Activated CD8-positive, alpha-beta T cell treated with anti-CD3 and anti-CD28 coated beads for 36 hours (primary cell): ENCODE measurements at places on chromosomes 1 and 21. TPM values are rescaled to one million over a fixed set of nuclear protein-coding genes. Genes with fewer than 3 reads are reported as not detected.

- peaks cover 1% of the 10 kb centered on the region for H3K4me1 ChIP-seq
- H3K27ac ChIP-seq = no peak overlapping the region
- H3K4me3 ChIP-seq = no peak overlapping the region
- peaks cover 1% of the 10 kb centered on the region for H3K36me3 ChIP-seq
- no peaks in the 10 kb centered on the region for H3K27me3 ChIP-seq
- no peak for DNase-seq
Measured at GRCh38 chr1:247175458-247175857, 3.6 kb upstream of the ZNF124 start.

GRCh38 chr21:37915941-37916309 is 332 bp downstream of the KCNJ6 start:
- H3K27ac ChIP-seq = no peak overlapping the region
- H3K36me3 ChIP-seq = no peaks in the 10 kb centered on the region
- DNase-seq = no peak
- H3K4me1 ChIP-seq = peaks cover 4% of the 10 kb centered on the region

OLIG2 gene
- total RNA-seq = not detected

NBPF3 gene
- total RNA-seq = 7.9 TPM

- no peaks in the 10 kb centered on the region for H3K27me3 ChIP-seq
- no peaks in the 10 kb centered on the region for H3K4me1 ChIP-seq
- H3K36me3 ChIP-seq = no peaks in the 10 kb centered on the region
- no peak overlapping the region for H3K4me3 ChIP-seq
- no peak overlapping the region for H3K27ac ChIP-seq
Measured at GRCh38 chr1:79259390-79260336, 253.1 kb upstream of the ADGRL4 start.

GRCh38 chr1:58783993-58784757 is at the start of gene JUN:
Gene JUN, minus strand, starts transcription at chr1:58784047. Its CDS starts 977 bp downstream, at chr1:58783070.
- H3K27ac ChIP-seq = peak within 1 kb of the TSS; percentile 97
- peak within 1 kb of the TSS; percentile 86 for H3K4me3 ChIP-seq
- DNase-seq = peak; percentile 99
- no peaks in the 10 kb centered on the region for H3K27me3 ChIP-seq
- peaks cover 14% of the 10 kb centered on the region for H3K4me1 ChIP-seq

FAM78B gene
- total RNA-seq = not detected

GRCh38 chr1:14946684-14947238 is 206.8 kb upstream of the TMEM51 start:
- H3K4me3 ChIP-seq = no peak overlapping the region
- no peak for DNase-seq
- no peaks in the 10 kb centered on the region for H3K4me1 ChIP-seq
- no peak overlapping the region for H3K27ac ChIP-seq
- no peaks in the 10 kb centered on the region for H3K27me3 ChIP-seq

- DNase-seq = peak; percentile 18
- no peaks in the 10 kb centered on the region for H3K36me3 ChIP-seq
- no peak within 1 kb of the TSS for H3K27ac ChIP-seq
Measured at GRCh38 chr1:201946224-201946908, at the start of gene LMOD1. Gene LMOD1, minus strand, starts transcription at chr1:201946548. Its CDS starts 208 bp downstream, at chr1:201946340.

GRCh38 chr1:76705560-76705959 is 161.7 kb upstream of the ST6GALNAC5 start:
- H3K4me1 ChIP-seq = no peaks in the 10 kb centered on the region
- peaks cover 5% of the 10 kb centered on the region for H3K27me3 ChIP-seq
- no peak for DNase-seq
- no peak overlapping the region for H3K27ac ChIP-seq
- H3K36me3 ChIP-seq = no peaks in the 10 kb centered on the region
- no peak overlapping the region for H3K4me3 ChIP-seq

DNA sequence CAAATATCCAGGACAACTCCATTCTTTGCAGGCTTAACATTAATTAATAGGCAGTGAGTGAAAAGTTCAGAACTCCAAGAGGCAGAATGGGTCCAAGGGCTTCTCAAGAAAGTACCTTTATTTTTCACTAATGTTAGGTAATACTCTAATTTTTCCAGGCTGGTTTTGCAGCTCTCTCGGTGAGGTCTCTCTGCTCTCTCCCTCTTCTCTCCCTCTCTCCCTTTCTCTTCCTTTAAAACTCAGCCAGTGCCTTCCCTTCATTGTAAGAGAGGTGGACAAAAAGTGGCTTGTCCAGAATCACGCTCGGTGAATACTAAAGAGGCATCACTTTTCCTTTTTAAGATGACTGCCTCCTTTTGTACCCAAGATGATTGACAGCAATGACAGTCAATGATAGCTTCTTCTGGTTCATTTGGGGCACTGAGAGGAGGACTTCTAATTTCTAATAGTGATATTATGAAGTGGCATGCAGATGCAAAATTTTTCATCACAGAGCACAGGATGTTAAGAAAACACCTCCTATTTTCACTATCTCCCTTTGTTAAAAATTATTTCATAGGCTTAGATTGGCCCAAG is 1.3 kb upstream of the CHI3L1 start:
- H3K36me3 ChIP-seq = no peaks in the 10 kb centered on the region
- peaks cover 4% of the 10 kb centered on the region for H3K4me1 ChIP-seq
- no peak for DNase-seq

DNA sequence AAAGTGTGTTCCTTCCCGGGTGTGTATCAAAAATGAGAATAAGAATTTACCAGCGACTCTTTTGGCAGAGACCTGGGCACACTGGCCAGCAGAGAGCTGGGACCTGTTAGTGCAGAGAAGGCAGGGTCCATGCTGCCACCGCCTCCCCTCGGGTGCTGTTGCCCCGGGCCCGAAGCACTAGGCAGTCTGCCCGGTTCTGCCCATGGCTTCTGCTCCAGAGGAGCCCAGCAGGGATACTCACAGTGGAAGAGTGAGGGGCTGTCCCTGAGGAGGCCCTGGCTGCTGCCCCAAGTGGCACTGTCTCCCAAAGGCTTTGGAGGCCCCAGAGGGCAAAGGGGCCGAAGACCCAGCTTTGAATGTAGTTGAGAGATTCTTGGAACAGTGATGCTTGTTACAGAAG is 80.5 kb downstream of the MIS18A start:
- H3K36me3 ChIP-seq = no peaks in the 10 kb centered on the region
- peaks cover 2% of the 10 kb centered on the region for H3K27me3 ChIP-seq
- H3K4me1 ChIP-seq = no peaks in the 10 kb centered on the region
- DNase-seq = no peak
- H3K27ac ChIP-seq = no peak overlapping the region

DNA sequence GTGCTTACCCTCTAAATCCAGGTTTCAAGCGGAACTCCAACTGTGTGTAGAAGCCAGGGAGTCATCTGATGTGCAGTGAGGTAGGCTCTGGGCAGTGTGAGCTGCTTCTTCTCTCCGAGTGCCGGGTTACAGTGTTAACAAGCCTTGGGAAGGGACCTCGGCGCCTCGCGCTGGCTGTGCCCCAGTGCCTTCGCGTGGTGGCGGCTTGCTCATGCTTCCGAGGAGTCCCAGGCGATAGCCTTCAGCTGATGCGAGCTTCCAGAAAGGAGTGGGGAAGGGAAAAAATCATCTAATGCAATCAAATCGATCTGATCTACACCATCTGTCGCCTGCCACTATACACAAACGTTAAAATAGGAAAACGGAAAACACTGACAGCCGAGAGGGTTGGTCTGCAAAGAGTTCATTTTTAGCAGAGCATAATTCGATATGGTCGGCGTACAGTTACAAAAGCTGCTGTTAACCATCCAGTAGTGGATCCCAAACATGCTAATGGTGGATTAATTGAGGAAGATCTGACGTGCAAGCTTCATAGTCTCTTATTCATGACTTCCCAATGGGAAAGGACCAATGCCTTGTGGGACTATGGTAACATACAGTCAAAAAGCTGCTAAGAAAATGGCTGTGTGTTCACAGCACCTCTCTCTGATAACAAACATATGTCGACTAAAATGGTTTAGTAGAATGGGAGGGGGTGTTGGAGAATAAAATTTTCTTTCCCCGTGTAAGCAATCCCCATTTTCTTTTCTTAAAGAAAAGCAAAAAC is 128.7 kb upstream of the DPYD start:
- peaks cover 34% of the 10 kb centered on the region for H3K4me1 ChIP-seq
- H3K27me3 ChIP-seq = peaks cover 69% of the 10 kb centered on the region
- H3K36me3 ChIP-seq = no peaks in the 10 kb centered on the region
- H3K27ac ChIP-seq = no peak overlapping the region
- DNase-seq = peak; percentile 17

GUCA2B gene
- not detected for total RNA-seq

DNA sequence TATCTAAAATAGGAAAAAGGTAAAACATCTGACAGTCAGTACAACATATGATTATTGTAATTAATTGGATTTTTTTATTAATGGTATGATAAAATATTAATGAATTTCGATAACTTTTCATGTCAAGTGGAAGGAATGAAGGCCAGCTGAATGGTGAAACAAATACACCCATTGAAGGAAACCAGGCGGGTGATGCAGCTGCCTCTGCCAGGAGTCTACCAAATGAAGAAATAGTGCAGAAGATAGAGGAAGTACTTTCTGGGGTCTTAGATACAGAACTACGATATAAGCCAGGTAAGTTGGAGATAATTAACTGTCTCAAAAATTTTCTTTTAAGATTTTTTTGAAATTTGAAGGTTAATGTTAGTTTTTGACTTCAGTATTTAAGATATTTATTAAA is 3.2 kb downstream of the SON start:
- H3K4me3 ChIP-seq = no peak overlapping the region
- no peak for DNase-seq
- peaks cover 30% of the 10 kb centered on the region for H3K4me1 ChIP-seq
- H3K27me3 ChIP-seq = no peaks in the 10 kb centered on the region
- peaks cover 55% of the 10 kb centered on the region for H3K36me3 ChIP-seq
- peak overlapping the region; percentile 78 for H3K27ac ChIP-seq

FBXO2 gene
- 1.9 TPM for total RNA-seq

DNA sequence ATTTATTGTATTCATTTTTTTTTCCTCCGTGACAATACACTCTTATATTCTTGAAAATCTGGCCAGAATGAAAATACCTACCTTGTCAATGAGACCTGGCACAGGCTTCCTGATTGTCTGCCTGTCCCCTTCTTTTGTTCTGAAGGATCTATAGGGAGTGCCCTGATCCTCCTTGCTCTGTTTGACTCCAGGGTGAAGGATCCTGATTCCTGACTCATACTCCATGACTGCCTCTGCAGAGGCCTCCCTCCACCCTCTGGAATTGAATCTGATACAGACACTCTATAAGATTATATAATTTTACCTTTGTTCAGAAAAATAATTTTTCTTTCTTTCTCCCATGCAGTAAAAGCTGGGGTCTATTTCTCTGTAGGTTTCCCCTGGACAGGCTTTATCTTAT is 116.2 kb downstream of the HMCN1 start:
- no peak for DNase-seq
- no peak overlapping the region for H3K4me3 ChIP-seq
- peaks cover 3% of the 10 kb centered on the region for H3K27me3 ChIP-seq
- no peak overlapping the region for H3K27ac ChIP-seq

C21orf58 gene
- total RNA-seq = 25.2 TPM

RHBDL2 gene
- not detected for total RNA-seq

DNA sequence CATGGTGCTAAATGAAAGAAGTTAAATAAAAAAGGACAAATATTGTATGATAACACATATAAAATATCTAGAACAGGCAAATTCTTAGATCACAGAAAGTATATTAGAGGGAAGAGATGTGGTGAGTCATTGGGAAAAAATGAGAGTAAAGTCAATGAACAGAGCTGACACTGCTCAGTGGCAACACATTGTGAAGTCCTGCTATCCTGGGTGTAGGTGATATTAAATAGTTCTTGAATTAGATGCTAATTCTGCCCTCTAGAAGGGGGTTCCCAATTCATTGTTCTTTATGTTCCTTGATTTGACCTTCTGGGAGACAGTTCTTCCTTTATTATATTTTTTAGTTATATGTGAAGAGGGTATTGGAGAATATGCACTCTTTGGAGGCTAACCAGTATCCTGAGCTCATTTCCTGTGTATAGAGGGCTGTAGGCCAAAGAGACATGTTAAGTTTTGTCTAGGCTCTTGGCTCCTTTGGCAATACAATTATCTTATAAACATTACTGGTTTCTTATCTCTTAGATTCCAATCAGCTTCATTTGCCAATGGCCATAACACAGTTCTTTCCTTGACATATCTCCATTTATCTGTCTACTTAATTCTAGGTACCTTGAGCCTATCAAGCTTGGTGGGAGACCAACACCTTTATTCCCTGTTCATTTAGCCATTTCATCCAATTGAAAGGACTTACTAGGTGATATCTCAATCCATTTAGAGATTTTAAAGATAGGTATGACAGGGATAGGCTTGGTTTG is 6.6 kb upstream of the SLC35A3 start:
- H3K27me3 ChIP-seq = no peaks in the 10 kb centered on the region
- H3K4me1 ChIP-seq = no peaks in the 10 kb centered on the region
- no peaks in the 10 kb centered on the region for H3K36me3 ChIP-seq
- H3K27ac ChIP-seq = no peak overlapping the region
- H3K4me3 ChIP-seq = no peak overlapping the region

DNA sequence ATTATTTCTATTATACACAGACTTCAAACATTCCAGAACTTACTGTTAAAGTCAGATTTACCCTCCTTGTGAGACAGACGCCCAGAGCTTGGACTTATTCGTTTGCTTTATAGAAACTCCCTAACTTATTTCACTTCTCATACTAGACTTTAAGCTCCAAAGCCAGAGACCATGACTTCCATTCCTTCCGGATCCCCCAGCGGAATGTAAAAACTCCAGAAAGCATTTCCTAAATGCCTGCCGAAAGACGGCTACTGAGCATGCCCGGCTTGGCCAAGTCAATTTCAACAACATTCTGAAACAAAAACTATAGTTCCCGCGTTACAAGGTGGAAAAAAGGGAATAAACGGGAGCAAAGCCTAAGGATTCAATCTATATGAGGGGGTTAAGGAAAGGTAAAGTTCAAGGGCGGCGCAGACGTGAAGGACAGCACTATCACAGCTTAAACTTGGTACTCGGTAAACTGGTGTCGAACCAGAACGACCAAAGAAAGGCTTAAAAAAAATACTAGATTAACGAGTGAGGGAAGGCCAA is 1.1 kb downstream of the USP48 start:
- H3K4me1 ChIP-seq = peaks cover 31% of the 10 kb centered on the region
- H3K27me3 ChIP-seq = no peaks in the 10 kb centered on the region
- no peak for DNase-seq
- H3K36me3 ChIP-seq = peaks cover 19% of the 10 kb centered on the region
- H3K4me3 ChIP-seq = peak overlapping the region; percentile 90
- H3K27ac ChIP-seq = peak overlapping the region; percentile 100

- H3K27ac ChIP-seq = peak overlapping the region; percentile 94
- H3K27me3 ChIP-seq = peaks cover 2% of the 10 kb centered on the region
- peaks cover 23% of the 10 kb centered on the region for H3K36me3 ChIP-seq
- peaks cover 51% of the 10 kb centered on the region for H3K4me1 ChIP-seq
- no peak for DNase-seq
Measured at GRCh38 chr1:89995598-89996449, 914 bp downstream of the ZNF326 start.

- no peaks in the 10 kb centered on the region for H3K36me3 ChIP-seq
- H3K27ac ChIP-seq = no peak overlapping the region
- H3K4me1 ChIP-seq = peaks cover 7% of the 10 kb centered on the region
- no peaks in the 10 kb centered on the region for H3K27me3 ChIP-seq
Measured at GRCh38 chr1:42736152-42736551, 3.9 kb downstream of the CLDN19 start.

FAAH gene
- 4.7 TPM for total RNA-seq

- peak; percentile 85 for DNase-seq
- H3K36me3 ChIP-seq = no peaks in the 10 kb centered on the region
- H3K4me1 ChIP-seq = peaks cover 8% of the 10 kb centered on the region
Measured at GRCh38 chr1:202998836-202999750, 8.1 kb upstream of the TMEM183A start.
